ENCODE measurements at places on chromosomes 11 and 22.

DNA sequence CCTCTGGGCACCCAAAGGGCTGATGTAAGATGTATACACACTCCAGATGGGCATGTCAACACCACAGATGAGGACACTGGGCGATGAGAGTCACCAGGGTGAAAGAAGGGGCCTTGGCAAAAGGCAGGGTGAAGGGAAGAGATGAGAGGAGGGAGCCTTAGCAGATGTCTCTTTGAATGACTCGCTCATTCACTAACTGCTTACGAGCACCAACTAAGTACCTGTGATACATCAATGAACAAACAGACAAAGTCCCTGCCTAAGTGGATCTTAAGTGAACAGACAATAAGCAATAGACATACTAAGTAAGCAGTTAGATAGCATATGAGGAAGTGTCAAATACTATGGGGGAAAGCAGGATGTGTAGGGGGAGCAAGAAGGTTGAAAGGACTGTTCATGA, 7.5 kb downstream of the ME3 start:
- DNase-seq = peak; percentile 37

GRCh38 chr11:71286701-71287643, 34.6 kb upstream of the SHANK2 start:
- DNase-seq = peak; percentile 62

DNA sequence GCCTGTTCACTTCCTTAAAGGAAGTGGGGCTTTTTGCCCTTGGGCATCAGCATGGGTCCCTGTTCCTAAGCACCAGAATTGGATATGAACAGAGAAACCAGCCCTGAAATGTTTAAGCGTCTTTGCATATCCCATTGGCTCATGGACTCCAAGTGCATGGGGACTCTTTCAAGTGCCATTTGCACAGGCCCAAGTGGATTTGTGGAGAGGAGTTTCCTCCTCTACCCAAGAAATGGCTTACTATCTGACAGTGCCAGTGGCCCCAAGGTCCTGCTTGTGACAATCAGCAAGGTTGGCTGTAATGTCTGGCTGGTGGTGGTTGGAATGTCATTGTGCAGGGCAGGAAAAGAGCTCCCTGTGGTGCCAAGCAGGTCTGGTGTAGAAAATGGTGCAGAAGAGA, 4.0 kb downstream of the TOMM22 start:
- DNase-seq = no peak

DNA sequence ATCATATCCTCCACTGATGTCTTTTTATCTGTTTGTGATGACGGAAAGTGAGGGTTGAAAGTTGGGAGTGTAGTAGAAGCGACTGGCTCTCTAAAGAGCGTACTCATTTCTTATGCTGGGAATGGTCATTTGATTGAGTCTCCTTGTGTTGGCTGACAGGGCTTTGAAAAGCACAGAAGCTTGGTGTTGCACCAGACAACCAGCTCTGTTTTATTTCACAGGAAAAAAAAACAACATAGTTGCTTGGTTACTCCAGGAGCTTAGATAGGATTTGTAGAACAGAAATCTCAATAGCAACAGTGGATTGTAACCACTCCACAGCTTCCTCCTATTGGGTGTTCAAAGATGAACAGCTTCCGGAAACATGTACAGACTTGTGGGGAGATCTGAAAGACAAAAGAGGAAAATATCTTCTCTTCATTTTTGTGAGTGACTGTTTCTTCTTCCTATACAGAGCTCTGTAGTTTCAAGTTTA, 2.7 kb downstream of the RBM14 start:
- DNase-seq = no peak

GRCh38 chr11:95157824-95158223, 68.2 kb downstream of the ENDOD1 start:
- no peak for DNase-seq

- no peak for DNase-seq
Observed at GRCh38 chr11:59152312-59152951, 9.8 kb downstream of the FAM111A start.

- no peak for DNase-seq
Observed at GRCh38 chr11:75072582-75072981, 24.1 kb downstream of the OR2AT4 start.

GRCh38 chr22:50072167-50072555, 13.1 kb downstream of the MLC1 start:
- DNase-seq = no peak

DNA sequence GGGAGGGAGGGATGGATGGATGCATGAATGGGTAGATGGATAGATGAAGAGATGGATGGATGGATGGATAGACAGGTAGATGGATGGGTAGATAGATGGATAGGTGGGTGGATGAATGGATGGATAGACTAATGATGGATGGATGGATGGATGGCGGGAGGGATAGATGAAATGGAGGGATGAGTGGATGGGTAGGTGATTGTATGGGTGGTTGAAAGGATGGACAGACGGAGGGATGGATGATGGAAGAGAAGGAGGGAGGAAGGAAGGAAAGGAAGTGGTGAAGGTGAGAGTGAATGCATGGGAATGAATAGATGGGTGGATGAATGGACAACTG, 3.7 kb upstream of the TNNT3 start:
- DNase-seq = no peak

DNA sequence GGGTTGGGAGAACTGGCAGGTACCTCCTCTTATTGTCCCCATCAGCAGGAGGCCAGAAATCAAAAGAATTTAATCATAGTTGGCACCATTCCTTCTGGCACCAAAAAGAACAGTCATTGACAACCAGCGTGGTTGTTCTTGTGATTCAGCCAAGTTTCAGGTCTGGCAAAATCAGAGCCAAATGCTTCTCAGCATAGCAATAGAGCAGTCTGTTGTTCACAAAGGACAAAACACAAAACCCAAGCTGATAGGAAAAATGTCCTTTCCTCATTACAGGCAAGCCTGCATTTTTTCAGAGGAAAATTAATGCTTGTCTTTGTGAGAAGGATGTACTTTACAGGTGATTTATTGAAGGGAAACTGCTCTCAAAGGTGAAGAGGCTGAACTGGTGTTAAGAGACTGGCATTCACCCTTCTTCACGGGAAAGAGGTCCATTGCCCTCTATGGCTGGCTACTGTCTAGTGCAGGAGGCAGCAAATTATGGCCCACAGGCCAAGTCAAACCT, 241.8 kb upstream of the ARHGAP42 start:
- DNase-seq = no peak

DNA sequence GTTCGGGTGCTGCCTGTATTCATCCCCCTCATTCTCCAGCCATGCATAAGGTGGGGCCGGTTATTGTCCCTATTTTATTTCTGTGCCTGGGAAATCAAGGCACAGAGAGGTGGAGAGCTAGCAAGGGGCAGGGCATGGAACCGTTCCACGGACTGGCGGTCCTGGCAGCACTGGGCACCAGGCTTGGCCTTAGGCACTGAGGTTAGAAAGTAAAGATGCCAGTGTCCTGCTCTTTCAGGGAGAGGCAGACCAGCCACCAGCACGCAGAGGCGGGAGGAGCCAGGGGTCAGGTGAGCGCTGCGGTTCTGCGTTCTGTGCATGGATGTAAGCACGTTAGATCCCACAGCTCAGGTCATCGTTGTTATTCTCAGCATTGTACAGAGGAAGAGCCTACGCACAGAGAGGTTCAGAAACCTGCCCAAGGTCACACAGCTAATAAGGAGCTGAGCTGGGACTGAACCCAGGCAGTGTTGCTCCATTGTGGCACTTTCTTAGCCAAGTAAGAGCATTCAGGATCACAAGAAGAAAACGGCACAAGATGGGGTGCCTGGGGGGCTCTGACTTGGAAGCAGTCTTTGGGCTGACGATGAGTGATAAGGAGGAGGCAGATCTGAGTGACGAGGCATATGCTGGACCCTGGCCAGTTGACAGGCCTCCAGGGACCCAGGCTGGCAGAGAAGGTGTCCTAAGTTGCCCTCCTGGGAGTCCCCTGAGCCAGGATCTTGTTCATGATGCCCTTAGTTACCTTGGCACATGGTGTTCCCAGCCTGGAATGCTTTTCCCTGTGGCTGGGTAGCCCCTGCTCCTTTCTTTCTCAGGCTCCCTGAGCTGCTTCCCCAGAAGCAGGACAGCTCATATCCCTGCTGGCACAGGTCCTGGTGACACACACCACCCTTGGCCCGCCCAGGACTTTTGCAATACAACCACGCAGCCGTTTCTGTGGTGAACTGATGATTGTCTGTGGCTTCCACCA, 41.1 kb downstream of the OSBPL5 start:
- peak; percentile 70 for DNase-seq

GRCh38 chr22:41223535-41223934, 17.2 kb downstream of the CHADL start:
- no peak for DNase-seq

- DNase-seq = no peak
Observed at GRCh38 chr11:6489306-6489705, 7.8 kb upstream of the DNHD1 start.

- DNase-seq = no peak
Observed at GRCh38 chr11:17010851-17011420, 3.3 kb downstream of the PLEKHA7 start.

DNA sequence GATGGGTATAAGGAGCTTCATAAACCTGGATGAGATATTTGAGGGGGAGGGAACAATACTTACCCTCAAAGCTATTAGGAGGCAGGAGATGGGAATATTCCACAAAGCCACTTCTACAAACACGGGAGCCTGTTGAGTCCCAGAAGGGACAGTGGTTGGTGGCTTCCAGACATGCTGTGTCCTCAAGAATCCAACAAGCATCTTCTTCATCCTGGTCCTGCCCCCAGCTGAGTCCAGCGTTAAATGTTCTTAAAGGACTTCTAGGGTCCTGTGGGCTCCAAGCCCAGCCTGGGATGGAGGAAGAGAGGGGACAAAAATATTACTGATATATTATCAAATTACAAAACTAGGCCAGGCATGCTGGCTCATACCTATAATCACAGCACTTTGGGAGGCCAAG, 2.3 kb downstream of the CSKMT start:
- DNase-seq = no peak

GRCh38 chr11:91795139-91795887, 429.3 kb upstream of the FAT3 start:
- DNase-seq = no peak

- DNase-seq = no peak
Observed at GRCh38 chr11:38538866-38539680, 1941.0 kb upstream of the RAG2 start.

- DNase-seq = no peak
Observed at GRCh38 chr11:21137803-21138202, 468.4 kb downstream of the NELL1 start.

- peak; percentile 38 for DNase-seq
Observed at GRCh38 chr11:125348674-125349309, 147.3 kb downstream of the FEZ1 start.

GRCh38 chr11:62540804-62541701, 5.6 kb downstream of the AHNAK start:
- DNase-seq = no peak

- no peak for DNase-seq
Observed at GRCh38 chr11:27075192-27075591, 34.6 kb downstream of the BBOX1 start.

GRCh38 chr22:35418731-35419130, 18.8 kb downstream of the MCM5 start:
- no peak for DNase-seq

DNA sequence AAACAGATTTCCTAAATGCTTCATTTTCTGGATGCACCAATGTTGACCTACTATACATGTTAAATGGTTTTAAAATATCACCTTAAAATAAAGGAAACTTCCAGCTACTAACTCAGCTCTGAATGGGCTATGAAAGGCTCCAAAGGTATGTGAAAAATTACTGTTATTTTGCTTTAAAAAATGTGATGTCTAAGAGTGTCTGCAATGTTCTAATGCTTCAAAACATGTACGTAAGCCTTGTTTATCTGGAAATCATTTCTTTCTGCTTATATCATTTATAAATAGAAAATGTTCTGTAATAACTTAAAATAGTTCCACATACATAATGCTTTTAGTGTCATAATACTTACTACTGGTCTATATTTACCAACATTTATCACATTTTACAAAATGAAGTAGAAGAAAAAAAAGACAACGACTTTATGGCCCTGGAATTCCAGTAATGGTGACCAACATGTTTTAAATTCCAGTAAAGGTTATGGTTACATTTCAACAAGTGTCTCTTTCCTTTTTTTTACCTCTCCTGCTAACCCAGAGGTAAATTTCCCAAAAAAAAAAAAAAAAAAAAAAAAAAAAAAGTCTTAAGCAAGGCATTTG, 2.5 kb downstream of the BDNF start:
- no peak for DNase-seq

DNA sequence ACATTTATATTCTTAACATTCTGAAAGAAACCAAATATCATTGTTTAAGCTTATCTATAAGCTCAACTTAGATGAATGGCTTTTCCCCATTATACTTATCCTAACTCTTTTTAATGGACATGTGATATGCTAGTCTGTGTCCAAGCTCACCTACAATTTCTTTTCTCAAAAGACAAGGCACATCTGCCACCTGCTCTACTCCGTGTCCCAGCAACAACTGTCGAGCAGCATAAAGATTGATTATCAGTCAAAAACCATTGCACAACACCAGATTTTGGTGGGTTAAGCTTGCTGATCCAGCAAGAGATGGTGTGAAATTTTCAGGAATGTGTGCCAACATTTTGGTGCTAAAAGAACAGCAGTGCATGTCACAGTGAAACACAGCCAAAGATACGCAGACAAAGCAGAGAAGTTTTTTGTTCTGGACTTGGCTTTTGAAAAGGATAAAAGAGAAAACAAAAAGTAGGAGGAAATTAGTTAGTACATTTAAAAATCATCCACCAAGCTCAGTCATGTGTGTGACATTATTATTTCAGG, 65.8 kb downstream of the DCDC1 start:
- no peak for DNase-seq

- DNase-seq = peak; percentile 86
Observed at GRCh38 chr11:69131644-69132300, 24.0 kb upstream of the SMIM38 start.

DNA sequence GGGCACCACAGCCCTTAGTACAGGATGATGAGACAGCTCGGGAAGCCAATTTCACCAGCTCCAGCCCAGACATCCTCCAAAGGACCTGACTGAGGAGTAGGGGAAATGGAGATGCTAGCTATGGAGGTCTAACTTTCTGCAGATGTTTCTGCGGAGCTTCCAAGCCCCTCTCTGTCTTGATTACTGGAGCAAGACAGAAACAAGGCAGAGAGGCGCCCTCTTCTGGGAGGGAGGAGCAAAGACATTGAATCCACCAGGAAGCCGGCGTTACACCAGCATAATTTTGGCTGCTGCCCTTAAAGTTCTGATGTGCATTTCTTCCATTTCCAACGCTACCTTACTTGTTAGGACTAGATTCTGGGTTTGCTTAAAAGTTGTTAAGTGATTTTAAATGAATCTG, 107.3 kb upstream of the HSD17B12 start:
- DNase-seq = peak; percentile 37

DNA sequence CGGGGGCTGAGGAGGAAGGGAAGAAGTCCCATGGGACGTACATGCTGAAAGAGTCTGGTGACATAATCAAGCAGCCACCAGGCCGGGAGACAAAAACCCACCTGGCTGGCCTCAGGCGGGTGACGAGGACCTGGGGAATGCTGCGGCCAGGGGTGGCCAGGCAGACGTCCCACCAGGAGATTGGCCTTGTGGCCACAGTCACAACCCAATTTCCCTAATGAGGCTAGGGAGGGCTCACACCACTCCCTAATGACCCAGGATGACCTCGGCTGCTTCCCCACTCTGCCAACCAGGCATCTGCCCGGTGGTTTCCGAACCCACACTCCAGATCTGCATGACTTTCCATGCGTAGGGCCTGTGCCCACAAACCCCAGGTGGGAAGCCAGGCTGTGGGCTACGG, 66.9 kb downstream of the SCUBE1 start:
- no peak for DNase-seq

GRCh38 chr11:95715777-95716241, 73.8 kb downstream of the FAM76B start:
- DNase-seq = no peak
